ENCODE measurements at places on chromosomes 1 and 21.

DNA sequence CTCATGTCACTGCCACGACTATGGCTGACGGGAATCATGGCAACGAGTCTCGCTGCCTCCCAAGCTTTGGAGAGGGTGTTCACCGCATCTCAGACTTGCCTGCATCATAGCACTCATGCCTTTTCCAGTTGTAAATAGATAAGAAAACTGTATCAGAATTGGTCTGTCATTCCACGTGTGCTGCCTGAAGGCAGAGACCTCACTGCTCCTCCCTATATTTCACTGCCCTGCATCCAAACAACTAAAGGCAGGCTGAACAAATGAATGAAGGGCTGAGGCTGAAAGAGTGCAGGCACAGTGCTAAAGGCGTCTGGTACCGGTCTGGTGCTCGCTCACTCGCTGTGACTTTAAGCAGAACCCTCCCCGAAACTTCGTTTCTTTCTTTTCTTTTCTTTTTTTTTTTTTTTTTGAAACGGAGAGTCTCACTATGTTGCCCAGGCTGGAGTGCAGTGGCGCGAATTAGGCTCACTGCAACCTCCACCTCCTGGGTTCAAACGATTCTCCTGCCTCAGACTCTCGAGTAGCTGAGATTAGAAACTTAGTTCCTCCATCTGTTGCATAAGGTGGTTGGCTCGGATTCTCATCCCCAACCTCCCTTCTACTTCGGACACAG, 542 bp downstream of the EIF2B3 start:
- peak overlapping the region; percentile 51 for H3K27ac ChIP-seq
- H3K36me3 ChIP-seq = peaks cover 4% of the 10 kb centered on the region
- no peak for DNase-seq
- H3K4me3 ChIP-seq = peak overlapping the region; percentile 91
- no peaks in the 10 kb centered on the region for H3K27me3 ChIP-seq
- H3K4me1 ChIP-seq = peaks cover 18% of the 10 kb centered on the region

DNA sequence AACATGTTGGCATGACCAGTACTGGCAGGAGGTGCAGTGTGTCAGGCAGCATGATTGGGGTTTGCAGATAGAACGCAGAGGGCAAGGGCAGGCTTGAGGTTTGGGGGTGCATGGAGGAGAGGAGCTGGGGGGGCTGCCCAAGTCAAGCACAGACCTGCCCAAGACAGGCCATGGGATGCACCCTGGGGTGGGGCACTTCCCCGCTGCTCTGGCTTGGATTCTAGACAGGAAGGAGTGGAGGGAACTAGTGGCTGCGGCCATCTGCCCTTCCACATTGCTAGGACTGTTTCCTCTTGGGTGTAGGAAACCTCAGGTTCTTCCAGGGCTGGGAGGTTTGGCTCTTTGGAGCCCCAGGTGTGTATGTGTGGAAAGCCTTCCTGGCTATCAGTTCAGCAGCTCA, 3.0 kb downstream of the PDXK start:
- H3K4me1 ChIP-seq = peaks cover 33% of the 10 kb centered on the region
- no peak overlapping the region for H3K4me3 ChIP-seq
- no peak overlapping the region for H3K27ac ChIP-seq
- no peaks in the 10 kb centered on the region for H3K27me3 ChIP-seq

DNA sequence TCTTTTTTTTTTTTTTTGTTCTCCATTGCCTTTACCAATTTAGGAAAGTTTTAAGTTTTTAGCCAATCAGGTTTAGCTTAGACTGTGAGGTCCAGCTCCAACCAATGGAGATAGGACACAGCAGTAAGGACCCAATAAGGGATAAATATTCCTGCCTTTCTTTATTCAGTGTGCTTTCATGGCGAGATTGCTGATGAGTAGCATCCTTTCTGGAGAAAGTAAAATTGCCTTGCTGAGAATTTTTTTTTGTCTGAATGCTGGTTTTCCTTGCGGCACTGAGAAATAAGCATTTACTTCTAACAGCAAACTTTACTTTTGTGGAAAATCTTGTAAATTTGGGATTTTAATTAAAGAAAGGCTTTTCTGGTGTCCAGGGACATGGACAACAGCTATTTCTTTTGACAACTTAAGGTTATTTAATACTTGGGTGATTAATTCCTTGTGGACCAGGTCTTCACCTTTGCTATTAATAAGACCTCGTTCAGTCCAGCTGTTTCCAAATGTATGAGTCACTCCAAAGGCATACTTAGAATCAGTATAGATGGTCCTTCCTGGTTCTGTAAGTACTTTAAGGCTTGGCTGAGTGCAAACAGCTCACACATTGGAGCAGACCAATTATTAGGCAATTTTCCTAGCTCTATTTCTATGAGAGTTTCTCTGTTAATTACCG, 54.1 kb downstream of the SERINC2 start:
- DNase-seq = no peak
- H3K27ac ChIP-seq = no peak overlapping the region
- H3K4me1 ChIP-seq = no peaks in the 10 kb centered on the region
- no peaks in the 10 kb centered on the region for H3K27me3 ChIP-seq

- H3K27me3 ChIP-seq = no peaks in the 10 kb centered on the region
- DNase-seq = no peak
- no peak overlapping the region for H3K4me3 ChIP-seq
- no peaks in the 10 kb centered on the region for H3K4me1 ChIP-seq
These were observed 30.2 kb downstream of the OPTC start for GRCh38 chr1:203524152-203524551.

GRCh38 chr1:224911217-224911616, 18.3 kb upstream of the DNAH14 start:
- H3K36me3 ChIP-seq = no peaks in the 10 kb centered on the region
- no peak overlapping the region for H3K27ac ChIP-seq
- no peaks in the 10 kb centered on the region for H3K4me1 ChIP-seq
- DNase-seq = no peak

DNA sequence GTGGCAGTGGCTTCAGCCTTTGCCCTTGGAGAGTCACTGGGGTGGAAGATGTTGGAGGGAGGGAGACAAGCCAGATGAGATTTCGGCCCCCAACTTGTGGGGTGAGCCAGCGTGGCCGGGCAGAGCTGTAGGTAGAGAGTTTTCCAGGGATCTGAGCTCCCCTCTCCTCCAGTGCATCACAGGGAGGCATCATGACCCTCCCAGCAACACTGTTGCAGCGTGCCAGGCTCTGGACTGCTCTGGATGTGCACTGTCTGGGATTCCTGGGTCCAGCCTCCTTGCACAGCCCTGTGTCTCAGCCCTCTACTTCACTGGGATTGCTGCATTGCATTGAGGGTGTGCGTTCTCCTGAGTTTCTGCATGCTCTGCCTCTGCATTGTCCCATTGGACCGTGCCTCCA, 8.9 kb downstream of the PTPRU start:
- no peak for DNase-seq
- H3K27ac ChIP-seq = no peak overlapping the region
- no peak overlapping the region for H3K4me3 ChIP-seq
- no peaks in the 10 kb centered on the region for H3K4me1 ChIP-seq

GRCh38 chr1:207454046-207454964, at the start of gene CR2:
TSS of gene CR2 (plus strand) at chr1:207454328. CDS start at chr1:207454419, 91 bp downstream.
- no peak within 1 kb of the TSS for H3K27ac ChIP-seq
- H3K4me1 ChIP-seq = peaks cover 12% of the 10 kb centered on the region
- H3K4me3 ChIP-seq = no peak within 1 kb of the TSS
- DNase-seq = no peak

- H3K27ac ChIP-seq = no peak overlapping the region
- H3K36me3 ChIP-seq = no peaks in the 10 kb centered on the region
- no peaks in the 10 kb centered on the region for H3K27me3 ChIP-seq
- no peak overlapping the region for H3K4me3 ChIP-seq
- no peaks in the 10 kb centered on the region for H3K4me1 ChIP-seq
These were observed 22.6 kb downstream of the EPHA2 start for GRCh38 chr1:16133007-16133961.

DNA sequence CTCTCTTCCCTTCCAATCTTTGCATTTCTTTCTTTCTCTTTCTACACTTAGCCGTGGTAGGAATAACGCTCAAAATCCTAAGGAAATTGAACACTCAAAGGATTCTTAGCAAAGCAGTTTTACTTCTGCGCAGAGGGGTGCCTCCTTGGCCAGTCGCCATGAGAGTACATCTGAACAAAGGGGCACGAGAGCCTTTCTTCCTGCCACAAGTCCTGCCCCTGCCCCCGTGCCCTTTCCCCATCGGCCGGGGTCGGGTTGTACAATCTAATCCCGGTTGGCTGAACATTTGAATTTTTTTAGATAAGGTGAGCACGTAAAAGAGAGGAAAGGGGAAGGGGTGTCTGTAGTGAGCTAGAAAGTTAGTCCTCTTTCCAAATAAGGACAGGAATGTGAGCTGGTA, 28.6 kb upstream of the COL6A1 start:
- no peaks in the 10 kb centered on the region for H3K4me1 ChIP-seq
- H3K27ac ChIP-seq = no peak overlapping the region
- no peak overlapping the region for H3K4me3 ChIP-seq
- no peaks in the 10 kb centered on the region for H3K27me3 ChIP-seq

DNA sequence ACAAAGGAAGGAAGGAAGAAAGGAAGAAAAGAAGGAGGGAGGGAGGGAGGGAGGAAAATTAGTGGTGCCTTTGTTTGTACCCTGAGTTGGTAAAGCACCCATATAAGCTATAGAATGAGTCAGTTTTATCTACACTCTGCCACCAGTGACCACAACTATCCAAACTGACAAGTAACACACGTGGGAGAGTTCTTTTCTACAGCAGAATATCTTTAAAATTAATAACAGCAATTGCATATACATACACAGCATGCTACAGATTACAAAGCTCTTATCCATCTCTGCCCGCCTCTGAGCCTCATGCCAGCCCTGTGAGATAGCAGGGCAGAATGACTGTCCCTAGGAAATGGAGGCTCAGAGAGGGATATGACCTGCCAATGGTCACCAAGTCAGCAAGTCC, 20.3 kb downstream of the CDCP2 start:
- no peaks in the 10 kb centered on the region for H3K36me3 ChIP-seq
- no peak for DNase-seq
- no peak overlapping the region for H3K27ac ChIP-seq
- H3K4me3 ChIP-seq = no peak overlapping the region

GRCh38 chr21:18155508-18156193, 89.0 kb upstream of the CHODL start:
- no peaks in the 10 kb centered on the region for H3K27me3 ChIP-seq
- DNase-seq = peak; percentile 4
- H3K27ac ChIP-seq = no peak overlapping the region
- H3K4me3 ChIP-seq = no peak overlapping the region
- no peaks in the 10 kb centered on the region for H3K4me1 ChIP-seq

- no peak overlapping the region for H3K27ac ChIP-seq
- no peaks in the 10 kb centered on the region for H3K36me3 ChIP-seq
- no peak for DNase-seq
- peaks cover 20% of the 10 kb centered on the region for H3K27me3 ChIP-seq
These were observed 31.9 kb upstream of the NRDC start for GRCh38 chr1:51910221-51911000.

- H3K4me1 ChIP-seq = peaks cover 29% of the 10 kb centered on the region
- H3K36me3 ChIP-seq = no peaks in the 10 kb centered on the region
- no peak overlapping the region for H3K4me3 ChIP-seq
- DNase-seq = peak; percentile 91
- H3K27ac ChIP-seq = peak overlapping the region; percentile 79
These were observed 1.6 kb upstream of the MMP23B start for GRCh38 chr1:1630191-1630964.

DNA sequence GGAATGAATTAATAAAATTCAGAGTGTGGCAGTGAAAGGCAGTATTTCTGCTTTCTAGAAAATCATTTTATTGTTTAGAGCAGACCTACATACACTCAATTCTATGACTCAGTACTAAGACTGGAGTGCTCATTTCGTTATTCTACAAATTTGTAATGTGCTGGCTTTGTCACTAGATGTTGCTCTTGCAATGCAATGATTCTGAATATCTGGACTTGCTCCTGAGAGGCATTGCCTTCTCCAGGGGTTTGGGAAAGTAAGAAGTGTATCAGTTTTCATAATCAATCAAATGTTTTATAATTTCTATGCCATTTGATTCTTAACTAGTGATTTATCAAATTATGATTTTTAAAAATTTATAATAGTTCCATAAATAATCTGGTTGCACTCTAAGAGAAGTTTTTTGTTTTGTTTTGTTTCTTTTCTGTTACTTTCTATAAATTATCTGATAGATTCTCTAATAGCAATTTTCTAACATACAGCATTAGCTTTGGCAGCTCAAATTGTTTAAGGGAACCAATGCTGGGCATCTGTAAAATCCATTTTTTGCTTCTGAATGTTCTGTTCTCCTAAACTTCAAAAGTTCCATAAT, 280.5 kb upstream of the SGIP1 start:
- no peaks in the 10 kb centered on the region for H3K36me3 ChIP-seq
- DNase-seq = peak; percentile 53
- H3K27me3 ChIP-seq = no peaks in the 10 kb centered on the region
- H3K4me1 ChIP-seq = no peaks in the 10 kb centered on the region

GRCh38 chr1:10617318-10617717, 142.6 kb downstream of the PEX14 start:
- no peak overlapping the region for H3K27ac ChIP-seq
- no peaks in the 10 kb centered on the region for H3K27me3 ChIP-seq
- H3K4me3 ChIP-seq = no peak overlapping the region

DNA sequence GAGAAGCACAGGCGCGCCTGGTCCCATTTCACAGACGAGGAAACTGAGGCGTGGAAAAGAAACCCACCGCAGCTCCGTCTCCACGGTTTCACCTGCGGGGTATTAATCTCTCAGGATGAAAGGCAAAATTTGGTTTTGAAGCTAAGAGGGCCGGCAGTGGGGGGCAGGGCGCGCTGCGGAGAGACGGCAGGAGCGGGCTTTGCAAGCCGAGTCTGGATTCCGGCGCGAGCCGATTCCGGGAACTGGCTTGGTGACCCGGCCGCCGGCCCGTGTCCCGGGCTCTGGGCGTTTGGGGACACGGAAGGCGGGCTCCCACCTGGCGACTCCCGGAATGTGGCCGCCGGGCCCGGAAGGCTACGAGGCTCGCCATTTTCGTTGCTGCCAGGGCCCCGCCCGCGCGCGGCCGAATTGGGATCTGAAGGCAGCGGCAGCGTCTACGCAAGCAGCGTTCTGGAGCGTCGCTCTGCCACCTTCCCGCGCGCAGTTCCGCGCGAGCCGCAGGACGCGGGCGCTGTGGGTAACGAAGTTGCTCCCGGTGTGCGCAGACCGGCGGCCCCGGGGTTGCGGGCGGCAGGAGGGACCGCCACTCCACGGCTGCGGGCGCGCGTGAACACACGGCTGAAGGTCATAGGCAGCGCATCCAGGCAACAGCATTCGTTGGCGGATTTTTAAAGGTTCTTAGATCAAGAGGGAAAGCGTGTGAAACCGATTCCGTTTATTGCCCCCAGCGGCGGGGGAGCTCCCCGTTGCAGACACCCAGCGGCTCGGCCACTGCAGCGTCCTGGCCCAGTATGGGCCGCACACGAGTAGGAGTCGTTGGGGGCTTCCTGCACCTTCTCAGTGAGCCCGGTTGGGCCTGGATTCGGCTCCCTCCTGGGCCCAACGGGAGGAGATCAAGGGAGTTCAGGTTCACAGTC, 5.4 kb upstream of the PRDM16 start:
- no peak overlapping the region for H3K4me3 ChIP-seq
- H3K4me1 ChIP-seq = peaks cover 2% of the 10 kb centered on the region
- no peak overlapping the region for H3K27ac ChIP-seq
- no peaks in the 10 kb centered on the region for H3K36me3 ChIP-seq
- no peaks in the 10 kb centered on the region for H3K27me3 ChIP-seq

- peak overlapping the region; percentile 66 for H3K4me3 ChIP-seq
- H3K27ac ChIP-seq = no peak overlapping the region
- H3K36me3 ChIP-seq = no peaks in the 10 kb centered on the region
- DNase-seq = no peak
These were observed 543 bp downstream of the TMEM9 start for GRCh38 chr1:201153474-201154388.

- H3K4me3 ChIP-seq = no peak overlapping the region
- peaks cover 10% of the 10 kb centered on the region for H3K4me1 ChIP-seq
- no peak overlapping the region for H3K27ac ChIP-seq
- H3K36me3 ChIP-seq = no peaks in the 10 kb centered on the region
These were observed 22.5 kb downstream of the CHD5 start for GRCh38 chr1:6157528-6158174.
